ENCODE measurements at places on chromosomes 1 and 21. TPM values are rescaled to one million over a fixed set of nuclear protein-coding genes. Genes with fewer than 3 reads are reported as not detected.

DNA sequence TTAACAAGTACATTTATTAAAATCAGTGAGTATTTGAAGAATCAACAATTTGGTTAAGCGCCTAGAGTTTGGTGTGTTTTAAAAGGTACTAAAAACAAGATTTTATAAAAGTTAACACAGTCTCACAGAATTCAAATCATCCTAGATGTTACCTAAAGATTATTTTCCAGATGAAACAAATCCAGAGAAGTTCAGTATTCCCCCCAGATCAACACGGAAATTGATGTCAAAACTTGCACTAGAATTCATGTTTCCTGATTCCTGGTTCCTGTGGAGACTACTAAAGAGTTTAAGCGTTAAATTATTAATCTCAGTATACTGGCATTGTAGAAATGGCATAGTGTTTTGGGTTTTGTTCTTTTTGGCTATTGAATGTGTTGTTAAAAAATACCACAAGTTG is 1.4 kb downstream of the PTBP2 start:
- no peak for DNase-seq

LINGO4 gene
- total RNA-seq: 0.09 TPM

FAM72A gene
- 2.0 TPM for total RNA-seq

BEND5 gene
- 17.5 TPM for total RNA-seq

EPS8L3 gene
- 459 TPM for total RNA-seq

- no peak for DNase-seq
Observed at GRCh38 chr1:177286396-177286795, 115.6 kb downstream of the BRINP2 start.
